Adipocyte (in vitro differentiated cells): ENCODE measurements at places on chromosomes 3 and 15.

GRCh38 chr3:49593041-49593440 lies 38.8 kb downstream of the BSN start:
- DNase-seq = no peak

GRCh38 chr3:143165211-143165610 lies 45.6 kb downstream of the CHST2 start:
- no peak for DNase-seq

DNA sequence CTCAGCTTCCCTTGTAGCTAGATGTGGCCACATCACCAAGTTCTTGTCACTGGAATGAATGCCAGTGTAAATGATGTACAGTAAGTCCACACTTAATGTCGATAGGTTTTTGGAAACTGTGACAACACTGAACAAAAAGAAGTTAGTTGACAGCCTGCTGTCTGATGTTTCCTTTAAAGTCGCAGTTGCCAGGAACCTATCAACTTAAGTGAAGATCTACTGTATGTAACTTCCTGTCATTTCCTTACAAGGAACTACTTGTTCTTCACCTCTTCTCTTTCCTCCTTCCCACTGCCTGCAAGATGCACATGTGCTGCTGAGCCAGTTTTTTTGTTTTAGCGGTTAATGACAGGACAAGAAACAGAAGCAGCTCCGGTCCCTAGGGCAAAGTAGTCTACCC lies 44.6 kb downstream of the HDGFL3 start:
- no peak for DNase-seq

GRCh38 chr15:91225741-91226140 lies 125.7 kb downstream of the SV2B start:
- DNase-seq = no peak

DNA sequence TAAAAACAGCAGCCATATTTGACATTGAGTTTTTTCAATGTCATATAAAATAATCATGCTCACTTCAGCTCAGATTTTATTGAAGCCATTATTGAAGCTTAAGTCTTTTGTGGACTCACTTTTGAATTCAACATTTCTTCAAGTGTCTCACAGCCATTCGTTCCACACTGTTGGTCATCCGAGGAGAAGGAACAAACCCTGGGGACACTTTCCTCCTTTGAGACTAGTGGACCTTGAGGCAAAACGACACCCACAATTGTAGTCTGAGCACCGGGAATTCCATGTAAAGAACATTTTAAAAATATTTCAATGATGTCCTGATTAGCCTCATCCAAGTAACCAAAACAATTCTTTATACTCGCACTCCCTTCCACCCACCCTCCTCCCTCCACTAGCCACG lies 174.7 kb downstream of the CD47 start:
- no peak for DNase-seq

GRCh38 chr15:70088887-70089691 lies 8.6 kb downstream of the TLE3 start:
- no peak for DNase-seq

DNA sequence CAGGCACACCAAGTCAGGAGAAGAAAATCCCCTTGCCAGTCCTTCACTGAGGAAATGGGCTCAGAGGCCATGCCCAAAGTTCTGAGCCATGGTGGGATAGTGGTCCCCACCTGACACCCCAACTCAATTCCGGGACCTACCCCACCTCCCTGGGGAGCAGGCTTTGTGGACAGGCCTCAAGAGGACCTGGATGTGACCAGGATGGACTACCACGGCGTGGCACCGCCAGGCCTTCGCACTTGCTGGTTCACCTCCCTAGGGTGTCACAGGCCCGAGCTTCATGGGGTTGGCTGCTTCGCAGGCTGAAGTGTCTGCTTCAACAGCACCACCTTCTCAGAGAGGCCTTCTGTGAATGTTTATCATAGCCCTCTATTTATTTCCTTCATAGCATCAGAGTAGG lies 31.7 kb downstream of the POC1A start:
- no peak for DNase-seq

DNA sequence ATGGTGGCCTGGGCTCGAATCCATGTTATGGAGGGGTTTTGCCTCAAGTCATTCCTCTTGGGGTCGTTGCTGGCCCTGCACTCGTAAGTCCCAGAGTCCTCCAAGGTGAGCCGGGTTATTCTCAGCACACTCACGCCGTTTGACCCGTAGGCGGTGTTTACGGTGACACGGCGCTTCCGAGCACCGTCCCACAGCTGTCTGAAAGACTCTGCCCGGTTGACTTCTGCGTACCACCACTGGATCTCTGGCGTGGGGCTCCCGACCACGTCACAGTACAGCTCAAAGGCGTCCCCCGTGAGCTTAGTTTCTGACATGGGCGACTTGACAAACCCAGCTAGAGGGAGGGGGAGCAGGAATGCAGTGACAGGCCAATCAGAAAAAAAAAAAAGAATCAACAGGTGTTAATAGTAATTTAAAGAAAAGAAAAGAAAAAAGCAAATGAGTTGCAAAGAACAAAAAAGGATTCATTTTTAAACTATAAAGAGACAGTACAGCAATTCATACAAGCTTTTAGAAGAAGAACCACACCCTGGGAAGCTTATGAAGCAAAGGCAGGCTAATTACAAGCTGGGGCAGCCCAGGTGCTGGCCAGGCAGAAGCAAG lies 36.1 kb downstream of the NPTN start:
- DNase-seq = no peak

DNA sequence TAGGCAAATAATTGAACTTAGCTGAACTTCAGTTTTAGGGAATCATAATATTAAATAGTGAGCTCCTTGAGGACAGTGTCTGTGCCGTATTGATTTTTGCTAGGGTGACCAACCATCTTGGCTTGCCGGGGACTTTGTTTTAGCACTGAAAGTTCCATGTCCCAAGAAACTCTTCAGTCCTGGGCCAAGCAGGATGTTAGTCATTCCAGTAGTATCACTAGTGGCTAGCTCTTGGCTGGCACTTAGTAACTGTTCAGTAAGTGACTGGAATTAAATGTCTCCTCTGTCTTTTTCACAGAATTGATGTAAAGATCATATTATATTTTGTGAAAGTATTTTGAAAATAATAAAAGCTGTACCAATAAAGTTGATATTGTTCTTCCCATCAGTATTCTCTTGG lies 42.3 kb downstream of the RSRC1 start:
- DNase-seq = peak; percentile 20

DNA sequence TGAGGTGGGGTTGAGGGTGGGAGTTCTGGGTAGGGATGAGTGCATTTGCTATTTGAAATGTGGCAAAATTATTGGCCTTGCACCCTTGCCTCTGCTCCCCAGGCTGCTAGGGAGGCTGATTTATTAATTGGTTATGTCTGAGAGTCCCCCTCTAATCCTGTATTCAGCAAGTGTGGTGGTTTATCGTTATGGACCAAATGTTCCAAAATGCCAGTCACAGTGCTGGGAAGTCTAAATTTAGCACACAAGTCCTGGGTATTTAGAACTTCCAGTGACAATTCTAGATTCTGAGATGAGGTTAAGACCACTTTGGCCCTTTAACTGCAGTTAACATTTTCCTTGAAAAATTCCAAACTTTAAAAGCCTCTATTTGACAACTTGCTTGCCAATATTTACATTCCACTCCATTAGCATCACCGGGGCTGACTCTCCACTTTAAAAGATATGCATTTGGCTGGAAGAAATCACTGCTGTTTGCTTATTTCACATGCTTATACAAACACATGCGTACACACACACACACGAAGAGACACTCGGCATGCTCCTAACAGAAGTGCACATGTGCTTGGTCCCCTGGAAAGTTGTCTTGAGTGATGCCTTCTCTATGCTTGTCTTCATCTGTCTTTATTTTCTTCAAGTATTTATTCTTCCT lies 247.7 kb downstream of the IL20RB start:
- peak; percentile 8 for DNase-seq
